ENCODE measurements at places on chromosomes 4 and X.

DNA sequence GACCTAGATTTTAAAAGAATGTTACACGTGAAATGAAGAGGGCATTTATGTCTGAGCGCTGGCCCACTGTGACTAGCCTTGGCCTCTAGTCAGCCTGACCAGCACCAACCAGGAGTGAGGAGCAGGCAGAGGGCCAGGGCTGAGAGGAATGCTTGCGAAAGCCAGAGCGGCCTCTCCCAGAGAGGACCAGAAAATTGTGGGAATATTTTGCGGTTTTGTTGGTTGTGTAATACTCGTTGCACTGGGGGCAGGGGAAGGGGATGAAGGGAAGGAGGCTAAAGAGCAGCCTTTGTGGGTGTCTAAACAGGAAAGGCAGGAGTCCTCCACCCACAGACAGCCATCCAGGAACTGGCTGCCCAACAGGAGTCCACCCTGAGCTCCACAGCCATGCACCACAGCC is 3.8 kb downstream of the GABRE start:
- no peak for DNase-seq

GRCh38 chrX:138763761-138764160 is 52.2 kb upstream of the FGF13 start:
- no peak for DNase-seq

GRCh38 chr4:7333801-7334421 is 100.8 kb downstream of the PSAPL1 start:
- DNase-seq = no peak

GRCh38 chr4:113013751-113014150 is 35.7 kb upstream of the ANK2 start:
- no peak for DNase-seq

GRCh38 chr4:13007802-13008470 is 476.2 kb downstream of the RAB28 start:
- no peak for DNase-seq

DNA sequence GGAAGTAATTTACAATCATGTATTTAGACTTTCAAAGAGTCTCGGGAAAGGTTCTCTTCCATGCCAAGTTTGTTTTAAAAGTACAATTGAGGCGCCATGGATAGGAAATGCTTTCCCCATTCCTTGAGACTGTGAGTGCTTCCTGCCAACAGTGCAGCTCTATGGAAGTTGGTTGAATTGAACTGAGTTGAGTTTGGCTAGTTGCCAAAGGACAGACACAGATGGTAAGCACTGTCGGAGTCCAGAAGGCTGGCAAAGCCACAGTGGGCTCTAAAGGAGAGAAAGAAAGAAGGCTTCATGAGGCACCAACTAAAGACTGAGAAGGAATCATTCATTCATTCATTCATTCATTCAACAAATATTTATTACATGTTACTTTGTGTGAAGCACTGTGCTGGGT is 4.3 kb upstream of the KCNE5 start:
- no peak for DNase-seq

- no peak for DNase-seq
Measured at GRCh38 chr4:24303926-24304325, 280.4 kb downstream of the DHX15 start.

- DNase-seq = no peak
Measured at GRCh38 chrX:134669378-134670098, 11.3 kb upstream of the PLAC1 start.

- DNase-seq = no peak
Measured at GRCh38 chrX:152900937-152901445, 3.1 kb downstream of the ZNF185 start.

- no peak for DNase-seq
Measured at GRCh38 chr4:122577808-122578781, 42.8 kb downstream of the IL21 start.
